ENCODE measurements at places on chromosomes 6 and 20. TPM values are rescaled to one million over a fixed set of nuclear protein-coding genes. Genes with fewer than 3 reads are reported as not detected.
A peak's percentile ranks its signal among the peaks of the same experiment; 100 is the strongest.

- DNase-seq = no peak
Measured at GRCh38 chr6:169371344-169372127, 117.9 kb upstream of the THBS2 start.

- DNase-seq = no peak
Measured at GRCh38 chr6:28742668-28743270, 181.0 kb downstream of the TRIM27 start.

DNA sequence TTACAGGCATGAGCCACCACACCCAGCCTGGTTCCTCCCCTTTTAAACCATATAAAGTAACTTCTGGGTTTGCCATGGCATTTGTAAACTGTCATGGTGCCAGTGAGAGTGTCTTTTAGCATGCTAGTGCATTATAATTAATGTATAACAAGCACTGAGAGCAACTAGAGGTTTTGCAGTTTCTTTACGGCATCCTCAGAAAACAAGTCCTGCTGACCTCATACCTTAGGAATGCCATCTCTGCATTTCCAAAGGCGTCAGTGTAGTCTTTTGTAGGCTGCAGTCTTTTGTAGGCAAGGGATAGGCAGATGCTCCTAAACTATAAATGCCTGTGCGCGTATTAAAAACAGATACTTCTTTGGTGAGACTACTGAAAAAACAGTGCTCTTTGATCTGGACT, 75.0 kb upstream of the EZR start:
- DNase-seq = peak; percentile 56

DNA sequence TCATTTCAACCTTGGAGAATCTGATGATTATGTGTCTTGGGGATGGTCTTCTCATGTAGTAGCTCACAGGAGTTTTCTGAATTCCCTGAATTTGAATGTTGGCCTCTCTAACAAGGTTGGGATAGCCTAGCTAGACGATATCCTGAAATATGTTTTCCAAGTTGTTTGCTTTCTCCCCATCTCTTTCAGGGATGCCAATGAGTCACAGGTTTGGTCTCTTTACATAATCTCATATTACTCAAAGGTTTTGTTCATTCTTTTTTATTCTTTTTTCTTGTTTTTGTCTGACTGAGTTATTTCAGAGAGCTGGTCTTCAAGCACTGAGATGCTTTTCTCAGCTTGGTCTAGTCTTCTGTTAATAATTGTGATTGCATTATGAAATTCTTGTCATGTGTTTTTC, 42.7 kb upstream of the COL9A1 start:
- no peak for DNase-seq

DNA sequence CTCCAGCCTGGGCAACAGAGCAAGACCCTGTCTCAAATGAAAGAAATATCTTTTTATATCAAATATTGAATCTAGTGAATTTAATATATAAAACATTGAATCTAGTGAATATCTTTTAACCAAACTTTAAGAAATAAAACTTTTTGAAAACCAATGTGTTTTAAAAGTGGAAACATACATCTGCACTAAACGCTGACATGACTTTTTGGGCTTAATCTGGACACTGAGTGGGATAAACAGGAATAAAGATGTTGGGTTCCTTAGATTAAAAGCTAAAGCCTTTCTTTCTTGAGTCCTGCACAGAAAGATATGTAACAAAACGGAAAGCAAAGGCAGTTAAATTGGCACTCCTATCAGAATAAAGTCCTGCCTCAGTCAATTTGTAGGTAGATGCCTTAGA, 190.2 kb downstream of the ARHGAP18 start:
- no peak for DNase-seq

DNA sequence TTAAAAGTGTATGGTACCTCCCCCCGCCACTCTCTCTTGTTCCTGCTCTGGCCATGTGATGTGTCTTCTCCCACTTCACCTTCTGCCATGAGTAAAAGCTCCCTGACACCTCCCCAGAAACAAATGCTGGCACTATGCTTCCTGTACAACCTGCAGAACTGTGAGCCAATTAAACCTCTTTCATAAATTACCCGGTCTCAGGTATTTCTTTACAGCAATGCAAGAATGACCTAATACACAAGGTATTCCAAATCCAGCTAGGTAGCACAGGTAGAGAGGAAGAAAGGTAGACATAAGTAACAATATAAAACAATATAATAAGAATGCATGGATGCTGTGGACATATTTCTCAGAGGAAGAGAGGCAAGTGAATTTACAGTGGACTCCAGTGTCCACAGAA, 394.1 kb upstream of the ARID1B start:
- no peak for DNase-seq

DNA sequence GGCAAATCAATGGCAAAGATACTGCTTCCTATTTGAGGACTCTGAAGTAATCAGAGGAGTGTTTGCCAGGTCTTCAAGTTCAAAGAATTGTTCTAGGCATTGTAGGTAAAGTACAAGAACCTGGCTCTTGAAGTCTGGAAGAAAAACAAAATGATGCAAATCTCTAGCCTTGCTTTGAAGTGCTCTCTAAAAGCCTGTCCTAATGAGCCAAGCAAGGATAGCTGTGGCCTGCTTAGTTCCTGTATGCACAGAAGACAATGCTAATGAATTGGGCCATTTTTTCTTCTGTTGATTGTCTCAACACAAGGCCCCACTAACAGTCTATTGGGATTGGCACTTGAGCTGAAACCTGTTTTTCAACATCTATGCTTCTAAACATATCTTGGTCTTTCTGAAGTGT, 165.0 kb upstream of the POU3F2 start:
- DNase-seq = no peak

GRCh38 chr6:117354671-117355070, 71.1 kb downstream of the ROS1 start:
- peak; percentile 34 for DNase-seq

DNA sequence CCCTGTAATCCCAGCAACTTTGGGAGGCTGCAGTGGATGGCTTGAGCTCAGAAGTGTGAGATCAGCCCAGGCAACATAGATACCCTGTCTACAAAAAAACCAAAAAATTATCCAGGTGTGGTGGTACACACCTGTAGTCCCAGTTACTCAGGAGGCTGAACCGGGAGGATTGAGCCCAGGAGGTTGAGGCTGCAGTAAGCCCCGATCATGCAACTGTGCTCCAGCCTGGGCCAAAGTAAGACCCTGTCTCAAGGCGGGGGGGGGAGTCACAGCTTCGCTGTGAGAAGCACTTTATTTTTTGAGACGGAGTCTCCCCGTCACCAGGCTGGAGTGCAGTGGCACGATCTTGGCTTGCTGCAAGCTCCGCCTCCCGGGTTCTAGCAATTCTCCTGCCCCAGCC, 54.2 kb downstream of the EZR start:
- DNase-seq = no peak

- DNase-seq = no peak
Measured at GRCh38 chr6:137452333-137452894, 41.8 kb downstream of the OLIG3 start.

GRCh38 chr20:51424270-51425117, 118.0 kb downstream of the NFATC2 start:
- no peak for DNase-seq

GRCh38 chr6:2254747-2255146, 9.3 kb upstream of the GMDS start:
- DNase-seq = no peak

DNA sequence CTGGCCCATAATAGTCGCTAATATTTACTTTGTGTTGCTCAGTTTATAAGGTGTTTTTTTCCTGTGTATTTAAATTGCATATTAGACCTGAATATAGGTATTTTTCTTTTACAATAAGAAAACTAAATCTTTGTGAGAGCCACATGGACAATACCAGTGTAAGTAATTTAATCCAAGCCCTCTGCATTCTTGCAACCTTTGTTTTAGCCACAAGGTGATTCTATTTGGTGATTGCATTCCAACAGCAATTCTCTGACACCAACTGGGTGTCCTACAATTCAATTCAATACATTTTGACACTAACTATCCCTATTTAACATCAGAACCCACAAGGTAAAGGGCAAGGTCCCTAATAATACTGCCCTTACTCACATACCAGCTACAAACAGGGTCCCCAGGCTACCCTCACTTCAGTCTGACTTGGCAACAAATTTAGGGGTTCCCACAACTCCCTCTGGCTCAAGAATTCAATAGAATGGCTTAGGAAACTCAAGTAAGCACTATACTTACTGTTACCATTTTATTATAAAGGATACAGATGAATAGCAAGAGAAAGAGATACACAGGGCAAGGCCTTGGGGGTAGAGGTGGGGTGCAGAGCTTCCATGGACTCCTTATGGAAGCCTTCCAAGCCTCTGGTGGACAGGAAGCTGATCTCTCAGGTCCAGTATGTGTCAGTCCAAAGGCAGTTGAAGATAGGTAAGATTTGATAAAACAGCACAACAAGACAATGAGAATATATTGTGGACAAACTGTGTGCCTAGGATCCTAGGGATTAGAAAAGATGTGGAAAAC, 169.3 kb downstream of the CD83 start:
- DNase-seq = no peak

- no peak for DNase-seq
Measured at GRCh38 chr6:4665489-4666417, 110.5 kb upstream of the CDYL start.

DNA sequence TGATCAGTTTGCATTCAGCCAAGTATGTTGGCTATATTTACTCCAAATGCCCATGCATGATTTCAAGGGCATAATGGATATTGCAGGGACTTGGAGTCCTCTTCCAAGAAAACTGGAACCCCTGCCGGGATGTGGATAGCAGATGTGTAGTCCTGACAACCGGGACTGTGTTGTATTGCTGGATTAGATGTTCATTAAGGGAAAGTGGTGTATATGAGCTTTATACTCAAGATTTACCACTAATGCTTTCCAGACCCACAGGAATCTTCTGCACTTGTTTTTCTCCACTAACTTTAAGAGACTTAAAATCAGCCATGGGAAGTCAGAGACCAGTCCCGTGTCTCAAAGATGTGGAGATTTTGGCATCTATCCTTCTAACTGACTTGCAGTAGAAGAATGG, 770.9 kb downstream of the HDGFL1 start:
- DNase-seq = no peak

- DNase-seq = no peak
Measured at GRCh38 chr6:105388392-105388791, 14.5 kb downstream of the PREP start.

GRCh38 chr20:18767676-18768075, 45.9 kb upstream of the SCP2D1 start:
- DNase-seq = no peak

DNA sequence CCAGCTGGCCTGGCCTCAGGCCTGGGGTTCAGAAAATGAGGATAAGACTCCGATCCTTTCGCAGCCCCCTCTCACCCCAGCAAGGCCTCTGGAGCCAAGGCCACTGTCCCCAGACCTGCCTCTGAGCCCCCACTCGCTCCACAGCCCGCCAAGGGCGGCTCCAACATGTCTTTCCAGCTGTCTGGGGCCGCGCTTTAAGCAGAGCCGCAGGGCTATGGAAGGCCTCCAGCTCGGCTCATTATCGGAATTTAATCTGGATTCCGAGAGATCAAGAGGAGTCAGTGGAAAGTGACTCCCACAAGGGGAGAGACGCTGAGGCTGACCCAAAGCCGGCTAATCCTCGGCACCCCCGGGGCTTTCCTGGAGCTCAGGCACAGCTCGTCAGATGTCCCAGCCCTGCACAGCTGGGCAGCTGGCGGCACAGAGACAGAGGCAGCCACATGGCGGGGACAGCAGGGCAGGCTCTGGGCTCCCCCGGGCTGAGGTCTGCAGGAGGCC, 41.8 kb downstream of the BMP7 start:
- DNase-seq = no peak

GRCh38 chr20:12180107-12180661, 262.5 kb downstream of the BTBD3 start:
- DNase-seq = no peak

GRCh38 chr6:125153391-125154117, at the start of gene TPD52L1:
TSS of gene TPD52L1 (plus strand) at chr6:125153773. CDS start at chr6:125153952, 179 bp downstream.
- DNase-seq = peak; percentile 85

GRCh38 chr6:54307439-54307910, 766 bp upstream of the TINAG start:
- peak; percentile 95 for DNase-seq

DNA sequence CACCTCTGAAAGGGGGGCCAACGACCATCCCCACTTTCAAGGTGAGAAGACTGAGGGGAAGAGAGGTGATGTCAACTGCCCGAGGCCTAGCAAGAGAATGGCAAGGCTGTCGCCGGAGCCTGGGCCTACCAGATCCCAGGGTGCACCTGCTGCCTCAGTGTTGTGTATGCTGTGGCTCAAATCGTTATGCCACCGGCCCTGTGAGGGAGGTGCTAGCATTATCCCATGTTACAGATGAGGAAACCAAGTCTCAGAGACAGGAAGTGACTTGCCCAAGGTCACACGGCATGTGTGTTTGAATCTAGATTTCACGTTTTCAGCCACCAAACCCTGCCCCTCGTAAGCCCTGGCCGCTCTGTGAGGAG, 152.5 kb downstream of the CEBPB start:
- DNase-seq = no peak

DNA sequence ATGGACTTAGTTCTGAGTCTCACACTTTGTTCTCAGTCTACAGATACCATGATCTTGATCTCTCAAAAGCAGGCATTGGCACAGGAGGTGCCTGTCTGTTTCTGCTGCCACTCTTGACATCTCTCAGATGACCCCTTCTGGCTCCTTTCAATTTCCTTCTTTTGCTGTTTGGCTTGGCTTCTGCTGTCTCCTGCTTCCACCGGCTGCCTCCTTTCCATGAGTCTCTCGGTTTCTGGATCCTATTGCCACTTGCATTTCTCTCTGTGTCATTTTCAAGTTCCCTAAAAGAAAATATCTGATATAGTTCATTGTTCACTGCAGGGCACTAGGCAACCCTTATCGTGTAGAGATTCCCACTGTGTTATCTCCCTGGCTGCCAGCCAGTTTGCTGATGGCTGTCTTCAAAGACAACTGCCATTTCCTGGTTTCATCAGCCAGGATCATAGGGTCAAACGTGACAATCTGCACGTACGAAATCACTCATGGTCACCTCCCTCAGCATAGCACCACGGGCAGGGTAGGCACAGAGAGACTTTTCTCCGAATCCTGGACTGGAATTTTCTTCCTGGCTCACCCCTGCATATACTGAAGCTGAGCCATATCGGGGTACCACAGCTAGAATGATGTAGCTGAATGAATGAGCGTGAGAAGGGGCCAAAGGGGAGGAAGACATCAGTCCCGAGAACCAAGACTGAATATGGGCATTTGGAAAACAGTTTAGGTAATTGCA, 144.6 kb upstream of the TMEM170B start:
- peak; percentile 95 for DNase-seq

DNA sequence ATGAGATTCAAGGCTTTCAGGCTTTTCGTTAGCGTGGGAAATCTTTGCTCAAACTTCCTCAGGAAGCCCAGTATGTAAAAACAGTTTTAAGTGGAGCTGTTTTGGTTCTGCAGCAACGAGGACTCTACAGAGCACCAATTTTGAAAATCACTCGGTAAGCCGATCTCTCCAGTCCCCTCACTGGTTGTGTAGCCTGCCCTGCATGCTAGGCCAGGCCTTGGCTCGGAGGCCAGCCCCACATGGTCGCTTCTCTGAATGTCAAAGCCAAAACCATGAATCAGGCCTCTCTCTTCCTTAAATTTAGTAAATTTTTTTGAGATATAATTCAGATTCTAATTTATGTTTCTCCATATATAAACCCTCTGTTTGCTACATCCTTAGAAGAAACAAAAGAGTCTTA, 108.0 kb downstream of the CHD6 start:
- no peak for DNase-seq

BNIP5 gene
- polyA plus RNA-seq = 11.2 TPM

RWDD2A gene
- polyA plus RNA-seq = 5.2 TPM

HLA-F gene
- 8.2 TPM for polyA plus RNA-seq

MCCD1 gene
- not detected for polyA plus RNA-seq

TINAG gene
- polyA plus RNA-seq = 23.7 TPM

DNAH8 gene
- 0.01 TPM for polyA plus RNA-seq

TREM1 gene
- polyA plus RNA-seq = 0.06 TPM

TRIM40 gene
- 6.6 TPM for polyA plus RNA-seq

PFDN6 gene
- 80.5 TPM for polyA plus RNA-seq

SYTL3 gene
- 2.5 TPM for polyA plus RNA-seq
